Fibroblast of lung (primary cell): ENCODE measurements at places on chromosomes 1 and 21. TPM values are rescaled to one million over a fixed set of nuclear protein-coding genes. Genes with fewer than 3 reads are reported as not detected.

Gene KRTAP10-8
- not detected in 2 replicates for total RNA-seq

Gene FAM72C
- 0.26 and 0.83 TPM in 2 replicates for total RNA-seq

Gene LINGO4
- total RNA-seq, result not detected in 2 replicates

Gene CCDC18
- total RNA-seq, result 15.4 and 17.2 TPM in 2 replicates

Gene PPIAL4G
- not detected in 2 replicates for total RNA-seq

- no peaks in the 10 kb centered on the region for H3K4me1 ChIP-seq
- H3K27ac ChIP-seq, result no peak overlapping the region
- H3K4me3 ChIP-seq, result no peak overlapping the region
- H3K36me3 ChIP-seq, result no peaks in the 10 kb centered on the region
Observed at GRCh38 chr1:196659471-196659870, 7.6 kb downstream of the CFH start.

GRCh38 chr1:223670458-223671159 is 5.1 kb upstream of the CAPN8 start:
- peaks cover 4% of the 10 kb centered on the region for H3K4me1 ChIP-seq
- no peaks in the 10 kb centered on the region for H3K36me3 ChIP-seq
- peak; percentile 39 for DNase-seq
